ENCODE measurements at places on chromosomes 12 and 14.
A peak's percentile ranks its signal among the peaks of the same experiment; 100 is the strongest.

GRCh38 chr12:82359115-82359478, 768 bp downstream of the METTL25 start:
- DNase-seq, result peak; percentile 61

DNA sequence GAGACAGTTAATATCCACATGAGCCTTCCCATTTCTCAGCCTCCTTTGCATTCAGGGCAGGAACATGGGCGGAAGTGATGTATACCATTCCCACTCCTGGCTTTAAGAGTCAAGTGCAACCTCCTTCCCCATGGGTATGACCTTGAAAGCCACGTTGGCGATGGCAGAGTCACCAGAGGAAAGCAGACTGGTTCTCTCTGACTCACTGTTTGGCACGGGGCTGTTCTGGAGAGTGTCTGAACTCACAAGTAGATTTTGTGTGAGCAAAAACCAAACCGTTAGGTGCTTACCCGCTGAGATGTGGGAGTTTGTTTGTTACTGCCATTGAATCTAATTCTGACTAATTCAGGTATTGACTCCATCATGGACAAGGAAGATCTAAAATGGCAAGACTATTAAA, 36.7 kb upstream of the PZP start:
- no peak for DNase-seq

DNA sequence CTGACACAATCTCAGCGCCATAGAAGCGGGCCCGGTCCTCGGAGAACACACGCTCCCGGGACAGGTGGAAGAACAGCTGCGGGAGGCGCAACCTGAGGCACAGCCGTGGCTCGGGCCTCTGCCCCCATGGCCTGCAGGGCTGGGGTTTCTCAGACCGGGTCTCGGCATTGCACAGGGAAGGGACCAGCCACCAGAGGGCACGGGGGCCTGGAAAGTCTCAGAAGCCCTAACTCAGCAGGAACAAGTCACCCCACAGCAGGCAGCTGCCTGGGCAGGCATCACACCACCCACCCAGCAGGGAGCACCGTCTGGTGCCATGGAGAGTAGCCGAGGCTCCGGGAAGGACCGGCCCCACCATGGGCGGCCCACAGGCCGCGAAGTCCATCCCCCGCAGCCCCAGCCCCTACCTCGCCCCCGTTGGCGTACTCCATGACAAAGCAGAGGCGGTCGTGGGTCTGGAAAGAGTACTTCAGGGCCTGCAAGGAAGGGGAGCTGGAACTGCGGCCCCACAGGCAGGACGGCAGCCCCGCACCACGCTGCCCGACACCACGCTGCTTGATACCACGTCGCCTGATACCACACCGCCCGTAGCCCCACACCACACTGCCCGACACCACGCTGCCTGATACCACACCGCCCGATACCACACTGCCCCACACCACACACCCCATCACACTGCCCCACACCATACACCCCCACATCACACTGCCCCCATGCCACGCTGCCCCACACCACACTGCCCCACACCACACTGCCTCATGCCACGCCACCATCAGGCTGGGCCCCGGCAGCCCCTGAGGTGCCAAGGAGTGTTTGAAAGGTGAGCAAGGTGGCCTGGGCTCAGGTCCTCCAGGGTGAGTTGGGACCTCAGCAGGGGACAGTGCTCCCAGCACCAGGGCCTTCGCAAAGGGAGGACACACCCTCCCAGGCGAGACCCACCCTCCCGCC, 20.8 kb downstream of the SIVA1 start:
- DNase-seq, result no peak

DNA sequence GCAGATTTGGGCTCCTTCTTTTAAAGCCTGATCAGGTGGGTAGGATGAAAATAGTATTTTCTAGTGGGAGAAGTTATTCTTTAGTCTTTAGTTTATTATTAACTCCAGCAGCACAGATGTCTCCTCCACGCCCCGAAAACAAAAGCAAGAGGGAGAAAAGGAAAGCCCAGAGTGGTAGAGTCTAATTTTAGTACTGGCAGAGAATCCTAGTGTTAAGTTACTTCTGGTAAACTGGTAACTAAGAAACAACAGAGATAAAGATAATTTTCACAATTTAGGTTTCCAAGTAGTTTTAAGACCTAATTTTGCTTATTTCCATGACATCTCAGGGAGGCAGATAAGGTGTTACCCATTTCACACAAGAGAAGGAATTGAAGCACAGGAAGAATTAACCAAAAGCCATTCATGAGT, 16.3 kb downstream of the ATP5MC2 start:
- DNase-seq, result no peak

- no peak for DNase-seq
Measured at GRCh38 chr14:92223025-92223424, 99.9 kb upstream of the SLC24A4 start.
